ENCODE measurements at places on chromosomes 16 and 17.

- DNase-seq: no peak
These were observed 9.9 kb upstream of the NUDT16L1 start for GRCh38 chr16:4683255-4684057.

DNA sequence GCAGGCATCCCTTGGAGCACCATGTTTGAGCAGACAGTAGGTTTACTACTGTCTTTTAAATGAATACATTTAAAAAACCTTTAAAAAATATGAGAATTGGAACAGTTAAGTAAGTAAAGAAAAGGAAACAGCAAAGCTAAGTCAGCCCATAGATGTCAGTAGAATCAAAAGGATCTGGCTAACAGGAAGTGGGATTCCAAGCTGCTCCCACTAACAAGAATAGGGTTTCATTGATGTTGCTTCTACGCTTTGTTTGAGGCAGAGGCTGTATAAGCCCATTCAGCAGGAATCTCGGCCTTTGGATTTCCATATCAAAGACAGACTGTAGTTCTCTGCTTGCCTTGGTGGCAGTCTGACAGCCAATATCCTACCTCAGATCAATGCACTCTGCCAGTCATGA is 122.9 kb upstream of the ELAC2 start:
- DNase-seq: peak; percentile 45

- DNase-seq: no peak
These were observed 4.0 kb upstream of the CD68 start for GRCh38 chr17:7575481-7575883.

DNA sequence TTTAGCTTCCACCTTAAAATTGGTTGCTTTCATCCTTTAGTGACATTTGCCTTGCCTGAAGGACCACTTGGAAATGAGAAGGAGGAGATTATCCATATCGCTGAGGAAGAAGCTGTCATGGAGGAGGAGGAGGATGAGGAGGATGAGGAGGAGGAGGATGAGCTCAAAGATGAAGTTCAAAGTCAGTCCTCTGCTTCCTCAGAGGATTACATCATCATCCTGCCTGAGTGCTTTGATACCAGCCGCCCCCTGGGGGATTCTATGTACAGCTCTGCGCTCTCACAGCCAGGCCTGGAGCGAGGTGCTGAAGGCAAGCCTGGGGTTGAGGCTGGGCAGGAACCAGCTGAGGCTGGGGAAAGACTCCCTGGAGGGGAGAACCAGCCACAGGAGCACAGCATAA is 11.5 kb upstream of the TMEM106A start:
- DNase-seq: peak; percentile 7
